DND-41 (cell line): ENCODE measurements at places on chromosomes 4 and X.

GRCh38 chr4:185464887-185465286 lies 6.6 kb downstream of the CCDC110 start:
- DNase-seq: no peak

GRCh38 chr4:19748519-19749479 lies 502.9 kb upstream of the SLIT2 start:
- DNase-seq: no peak

DNA sequence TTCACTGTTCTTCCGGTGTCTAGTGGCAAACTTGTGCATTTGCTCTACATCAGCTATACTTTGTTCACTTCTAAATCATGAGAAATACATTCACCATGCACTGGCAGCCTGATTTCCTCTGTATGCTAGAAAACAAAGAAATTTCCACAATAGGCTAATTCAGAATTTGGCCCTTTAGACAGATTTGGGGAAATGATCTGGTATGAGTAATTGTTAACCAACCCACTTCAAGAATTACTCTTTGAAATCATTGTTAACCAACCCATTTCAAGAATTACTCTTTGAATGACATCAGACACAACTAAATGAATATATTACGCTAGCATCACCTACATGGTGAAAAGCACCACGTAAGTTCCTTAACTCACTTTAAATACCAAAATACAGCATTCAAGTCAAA lies 14.6 kb downstream of the APBB2 start:
- no peak for DNase-seq

- no peak for DNase-seq
Observed at GRCh38 chr4:138977524-138977923, 38.1 kb upstream of the NOCT start.

DNA sequence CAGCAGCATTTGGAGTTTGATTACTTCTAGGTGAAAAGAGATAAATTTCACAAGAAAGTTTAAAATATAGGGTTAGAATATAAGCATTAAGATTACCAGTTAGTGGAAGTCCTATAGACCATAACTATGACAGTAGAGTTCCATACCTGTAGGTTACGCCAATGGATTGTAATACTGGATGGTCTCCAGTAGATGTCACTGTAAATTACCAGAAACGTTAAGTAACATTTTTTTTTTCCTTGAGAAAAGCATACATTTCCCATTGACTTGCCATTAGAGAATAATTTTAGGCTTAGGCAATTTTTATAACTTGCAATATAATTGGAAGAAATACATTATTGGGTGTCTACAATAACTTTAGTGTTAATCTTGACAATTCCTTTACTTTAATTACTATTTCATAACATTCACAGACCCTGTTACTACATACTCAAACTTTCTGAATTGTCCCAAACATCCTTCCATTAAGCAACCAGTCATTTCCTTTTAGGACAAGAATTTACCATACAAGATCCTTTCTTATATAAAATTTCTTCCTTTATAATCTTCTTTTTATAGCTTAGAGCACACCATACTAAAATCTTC lies 304.1 kb upstream of the TECRL start:
- DNase-seq: no peak

DNA sequence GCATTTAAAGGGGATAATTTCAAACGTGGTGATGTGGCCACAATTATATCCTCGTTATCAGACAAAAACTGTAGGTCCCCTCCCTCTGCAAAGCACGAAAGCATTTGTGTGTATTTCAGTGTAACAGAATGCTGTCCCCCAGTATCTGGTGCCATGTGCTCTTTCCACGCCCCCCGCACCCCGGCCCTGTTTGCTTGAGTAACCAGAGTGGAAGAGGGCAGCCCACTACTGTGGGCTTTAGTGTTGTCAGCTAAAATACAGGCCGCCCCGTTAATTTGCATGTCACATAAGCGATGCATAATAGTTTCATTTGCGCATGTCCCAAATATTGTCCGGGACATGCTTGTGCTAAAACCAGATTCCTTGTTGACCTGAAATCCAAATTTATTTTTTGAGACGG lies 110.1 kb downstream of the PHKA2 start:
- DNase-seq: no peak

DNA sequence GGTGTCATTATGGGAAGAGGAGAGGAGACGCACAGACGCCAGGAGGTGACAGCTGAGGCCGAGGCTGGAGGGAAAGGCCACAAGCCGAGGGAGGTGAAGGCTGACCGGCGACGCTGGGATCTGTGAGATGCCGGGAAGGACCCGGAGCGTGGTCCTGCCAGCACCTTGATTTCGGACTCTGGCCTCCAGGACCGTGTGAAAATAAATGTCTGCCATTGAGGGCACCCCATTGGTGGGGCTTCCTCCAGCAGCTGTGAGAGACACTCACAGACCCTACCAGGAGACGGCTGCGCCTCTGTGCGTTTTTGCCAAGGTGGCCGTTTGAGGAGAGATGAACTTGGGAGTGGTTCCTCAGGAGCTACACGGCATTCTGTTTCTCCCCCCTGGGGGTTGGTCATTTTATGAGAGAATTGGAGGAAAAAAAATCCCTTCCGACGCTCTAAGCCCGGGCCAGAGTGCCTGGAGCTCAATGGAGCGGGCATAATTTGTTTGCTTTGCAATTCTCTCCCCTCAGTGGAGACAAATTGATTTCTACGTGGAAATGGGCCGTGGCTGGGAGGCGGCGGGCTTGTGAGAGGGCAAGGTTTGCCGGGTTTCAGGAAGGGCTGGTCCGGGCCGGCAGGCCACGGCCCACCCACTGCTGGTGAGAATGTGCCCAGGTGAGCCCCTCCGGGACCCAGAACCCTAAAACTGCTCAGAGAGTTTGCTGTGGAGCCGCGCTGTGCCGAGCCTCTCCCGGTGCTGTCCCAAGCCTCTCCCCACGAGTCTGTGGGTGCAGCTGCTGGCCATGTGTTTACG lies 53.9 kb downstream of the CPZ start:
- DNase-seq: no peak

DNA sequence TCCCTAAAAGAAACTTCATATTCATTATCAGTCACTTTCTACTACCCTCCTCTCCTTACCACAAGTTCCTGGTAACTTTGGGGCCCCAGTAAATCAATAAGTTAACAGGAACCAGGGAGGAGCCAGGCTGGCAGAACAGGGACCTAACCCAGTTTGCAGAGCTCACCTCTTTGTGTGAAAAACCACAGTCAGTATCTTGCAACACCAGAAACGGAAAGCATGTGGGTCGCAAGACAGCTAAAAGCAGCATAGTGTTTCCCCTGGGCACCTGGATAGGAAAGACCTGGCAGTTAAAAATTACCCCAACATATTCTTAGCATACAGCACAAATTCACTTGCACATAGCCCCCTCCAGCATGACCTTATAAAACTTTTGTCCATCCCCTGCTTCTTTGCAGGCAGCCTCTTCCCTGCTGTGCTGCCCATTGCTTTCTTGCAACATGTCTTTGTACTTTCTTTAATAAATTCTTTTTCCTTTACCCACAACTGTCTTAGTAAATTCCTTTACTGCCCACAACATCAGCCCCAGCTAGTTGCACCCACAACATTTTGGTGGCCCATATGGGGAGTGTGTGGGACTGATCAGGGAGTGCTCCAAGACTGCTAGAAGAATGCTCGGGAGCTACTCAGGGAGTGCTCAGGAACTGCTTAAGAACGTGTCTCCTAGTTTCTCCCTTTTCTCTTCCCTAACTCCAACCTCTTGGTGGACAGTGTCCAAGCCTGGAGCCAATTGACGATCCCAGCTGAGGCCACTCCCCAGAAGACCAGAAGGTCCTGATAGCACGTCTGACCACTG lies 83.4 kb downstream of the MSN start:
- peak; percentile 74 for DNase-seq

DNA sequence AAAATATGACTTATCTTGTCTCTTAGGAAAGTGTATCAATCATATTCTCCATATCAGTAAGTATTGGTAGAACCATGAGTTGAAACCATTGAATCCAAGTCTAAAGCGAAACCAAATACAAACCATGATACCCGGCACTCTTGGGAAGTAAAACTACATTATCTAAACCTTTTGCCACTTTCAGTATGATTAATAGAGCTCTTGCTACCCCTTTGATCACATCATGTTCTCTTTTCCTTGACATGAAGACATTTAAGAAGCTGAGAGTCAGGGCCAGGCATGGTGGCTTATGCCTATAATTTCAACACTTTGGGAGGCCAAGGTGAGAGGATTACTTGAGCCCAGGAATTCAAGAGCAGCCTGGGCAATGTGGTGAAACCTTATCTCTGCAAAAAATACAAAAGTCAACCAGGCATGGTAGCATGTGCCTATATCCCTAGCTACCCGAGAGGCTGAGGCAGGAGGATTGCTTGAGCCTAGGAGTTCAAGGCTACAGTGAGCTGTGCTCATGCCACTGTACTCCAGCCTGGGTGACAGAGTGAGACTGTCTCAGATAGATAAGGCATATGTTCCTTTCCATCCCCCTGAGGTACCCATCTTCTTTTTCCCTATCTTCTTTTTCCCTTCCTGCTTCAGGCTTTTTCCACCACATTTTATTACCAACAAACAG lies 45.4 kb downstream of the CEP135 start:
- no peak for DNase-seq

DNA sequence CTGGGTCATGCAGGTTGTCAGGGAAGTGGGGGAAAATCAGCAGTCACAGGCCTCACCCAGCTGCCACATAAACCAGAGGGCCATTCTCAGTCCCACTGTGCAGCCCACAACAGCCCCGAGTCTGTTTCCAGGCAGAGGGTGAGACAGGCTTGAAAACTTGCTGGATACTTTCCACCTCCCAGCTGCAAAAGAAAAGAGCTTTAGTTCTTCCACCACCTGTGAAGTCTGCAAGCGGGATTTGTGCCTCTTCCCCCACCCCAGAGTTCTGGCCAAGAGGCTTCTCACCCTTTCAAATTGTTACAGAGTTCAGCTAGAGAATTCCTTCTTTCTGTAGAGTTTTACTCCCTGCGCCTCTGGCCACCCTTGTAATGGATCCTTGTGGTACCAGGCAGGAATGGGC lies 115.5 kb upstream of the ZDHHC15 start:
- no peak for DNase-seq

DNA sequence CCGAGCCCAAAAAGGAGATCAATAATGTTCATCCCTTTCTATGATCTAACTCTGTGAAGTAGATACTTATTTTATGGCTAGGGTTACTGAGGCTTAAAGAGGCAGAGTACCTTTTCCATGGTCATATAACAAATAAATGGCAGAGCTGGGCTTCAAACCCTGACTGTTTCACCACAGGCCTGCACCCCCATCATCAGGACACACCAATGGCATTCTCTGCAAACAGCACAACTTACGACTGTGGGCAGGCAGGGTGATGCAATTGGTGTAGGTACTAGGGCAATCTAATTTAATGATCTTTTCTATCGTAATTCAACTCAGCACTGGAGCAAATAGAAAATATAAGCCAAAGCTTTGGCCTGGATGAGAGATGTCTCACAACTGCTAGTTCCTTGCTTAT lies 118.8 kb upstream of the CBR4 start:
- no peak for DNase-seq

DNA sequence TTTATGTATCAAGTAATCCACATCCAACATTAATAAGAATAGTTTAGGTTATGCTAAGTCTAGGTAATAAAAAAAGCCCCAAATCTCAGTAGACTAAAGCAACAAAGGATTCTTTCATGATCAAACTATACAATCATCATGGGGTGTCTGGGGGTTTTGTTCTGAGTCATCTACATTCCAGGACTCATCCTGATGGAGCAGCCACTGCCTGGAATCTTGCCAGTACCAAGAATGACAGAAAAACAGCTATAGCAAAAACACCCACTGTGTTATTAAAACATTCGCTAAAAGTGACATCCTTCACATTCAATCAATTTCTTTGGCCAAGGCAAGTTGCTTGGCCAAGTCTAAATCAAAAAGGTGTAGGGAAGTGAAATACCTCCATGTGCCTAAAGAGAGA lies 3.9 kb upstream of the ARHGEF38 start:
- DNase-seq: no peak

DNA sequence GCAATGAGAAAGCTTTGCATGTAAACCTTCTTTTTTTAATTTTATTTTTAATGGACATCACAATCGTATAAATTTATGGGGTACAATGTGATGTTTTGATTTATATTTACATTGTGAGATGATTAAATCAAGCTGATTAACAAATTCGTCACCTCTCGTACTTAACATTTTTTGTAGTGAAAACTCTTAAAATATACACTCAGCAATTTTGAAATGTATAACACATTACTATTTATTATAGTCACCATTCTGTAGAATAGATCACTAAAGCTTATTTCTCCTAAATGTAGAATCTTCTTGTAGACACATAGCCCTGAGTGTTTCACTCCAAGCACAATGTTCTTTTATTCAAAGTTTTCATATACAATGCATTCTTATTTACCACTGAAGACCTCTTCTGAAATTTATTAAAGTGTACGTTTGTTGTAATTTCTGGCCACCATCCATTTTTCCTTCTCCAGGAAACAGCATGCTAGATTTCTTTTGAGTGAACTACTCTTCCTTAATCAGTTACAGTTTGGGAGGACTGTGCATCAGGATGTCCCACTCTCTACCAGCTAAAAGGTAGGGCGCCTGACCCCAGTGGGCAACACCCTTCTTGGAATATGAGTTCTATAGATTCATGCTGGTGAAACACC lies 4.4 kb upstream of the RBBP7 start:
- DNase-seq: no peak

- DNase-seq: no peak
Observed at GRCh38 chr4:9771034-9771433, 10.4 kb upstream of the DRD5 start.

DNA sequence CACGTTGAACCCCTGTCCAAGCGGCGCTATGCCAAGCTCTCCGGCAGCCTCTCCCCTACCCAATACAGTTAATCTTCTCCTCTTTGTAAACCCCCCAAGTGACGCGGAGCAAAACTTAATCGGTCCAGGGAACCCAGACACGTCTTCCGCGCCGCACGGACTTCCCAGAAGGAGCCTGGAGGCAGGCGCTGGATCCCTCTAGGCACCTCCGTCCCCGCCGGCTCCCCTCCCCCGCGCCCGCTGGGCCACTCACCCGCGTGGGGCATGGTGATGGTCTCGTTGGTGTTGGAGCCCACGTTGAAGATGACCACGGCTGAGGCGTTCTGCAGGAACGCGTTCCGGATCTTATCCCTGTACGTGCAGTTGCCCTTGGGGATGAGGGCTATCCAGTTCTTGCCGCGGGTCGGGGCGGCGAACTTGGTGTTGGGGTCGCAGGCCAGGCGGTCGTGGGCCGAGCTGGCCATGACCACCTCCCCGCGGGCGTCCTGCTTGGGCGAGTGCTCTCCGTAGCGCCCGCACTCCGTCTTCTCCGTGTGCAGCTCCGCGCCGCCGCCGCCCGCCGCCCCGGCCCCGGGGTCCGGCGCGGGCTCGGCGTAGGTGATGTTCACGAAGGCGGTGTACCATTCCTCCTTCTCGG lies 1.1 kb downstream of the RNF150 start:
- DNase-seq: no peak

DNA sequence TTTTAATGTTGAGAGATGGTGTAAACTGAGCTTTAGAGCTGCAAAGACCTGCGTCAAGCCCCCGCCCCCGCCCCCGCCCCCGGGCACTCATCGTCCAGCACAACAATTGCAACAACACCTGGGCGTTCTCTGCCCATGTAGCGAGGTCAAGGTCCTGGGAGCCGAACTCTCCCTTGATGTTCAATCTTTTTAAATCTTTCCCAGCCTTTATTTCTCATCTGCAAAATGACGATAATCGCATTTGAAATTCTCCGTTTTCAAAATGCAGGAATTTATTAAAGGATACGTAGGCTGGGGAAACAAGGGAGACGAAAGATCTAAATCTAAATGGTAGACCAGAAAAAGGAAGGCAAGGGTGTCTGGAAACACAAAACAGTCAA lies 648 bp upstream of the MSMO1 start:
- DNase-seq: peak; percentile 30

GRCh38 chrX:133402042-133402453 lies 13.2 kb downstream of the GPC4 start:
- DNase-seq: peak; percentile 27
